ENCODE measurements at places on chromosomes 4 and X.

GRCh38 chr4:102031406-102031805, 240.9 kb downstream of the BANK1 start:
- no peak for DNase-seq

- DNase-seq = no peak
These were observed 14.4 kb downstream of the AR start for GRCh38 chrX:67558267-67558666.

DNA sequence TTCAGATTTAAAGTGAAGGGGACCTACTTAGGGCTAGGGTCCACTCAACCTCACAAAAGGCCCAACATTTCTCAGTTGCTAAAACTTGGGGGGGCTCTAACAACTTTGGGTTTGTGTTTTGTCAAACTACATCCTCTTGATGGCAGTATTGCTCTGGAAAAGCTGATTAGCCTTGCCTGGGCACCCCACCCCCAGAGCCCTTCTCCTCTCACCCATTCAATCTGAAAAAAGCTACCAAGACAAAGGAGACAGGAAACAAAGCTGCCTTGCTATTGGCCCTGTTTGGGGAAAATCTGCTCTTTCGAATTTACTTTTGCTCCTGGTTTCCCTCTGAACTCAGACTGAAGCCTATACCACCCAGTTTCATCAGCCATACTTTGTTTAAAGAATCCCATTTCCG, 195.2 kb upstream of the STK26 start:
- no peak for DNase-seq

DNA sequence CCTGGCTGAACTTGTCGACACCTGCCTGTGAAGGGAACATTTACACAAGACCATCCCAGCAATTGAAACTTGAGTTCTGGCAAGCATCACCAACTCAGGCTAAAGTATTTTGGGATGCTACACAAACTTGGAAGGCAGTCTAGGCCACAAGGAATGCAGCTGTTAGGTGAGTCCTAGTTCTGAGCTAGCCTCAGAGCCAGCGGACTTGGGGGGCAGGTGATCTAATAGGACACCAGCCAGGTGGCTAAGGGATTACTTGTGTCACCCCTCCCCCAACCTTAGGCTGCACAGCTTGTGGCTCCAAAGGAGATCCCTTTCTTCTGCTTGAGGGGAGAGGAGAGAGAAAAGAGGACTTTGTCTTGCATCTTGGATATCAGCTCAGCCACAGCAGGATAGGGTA, 62.3 kb upstream of the DKK2 start:
- DNase-seq = no peak

DNA sequence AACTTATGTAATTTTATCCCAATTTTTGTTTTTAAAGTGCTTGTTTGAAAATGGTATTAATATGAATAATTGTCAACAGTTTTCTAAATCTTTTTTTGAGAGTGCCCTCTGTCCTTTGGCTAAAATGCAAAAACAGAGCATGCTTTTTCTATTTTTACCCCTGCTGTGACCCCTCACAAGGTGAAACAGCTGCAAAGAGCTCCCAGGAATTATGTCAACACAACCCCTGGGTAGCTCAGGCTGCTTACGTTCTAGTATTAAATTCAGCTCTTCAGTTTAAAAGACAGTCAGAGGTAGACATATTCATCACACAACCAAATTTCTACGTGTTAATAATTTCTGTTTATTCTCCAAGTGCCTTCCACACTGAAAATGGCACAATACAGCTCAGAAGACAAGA, 367.5 kb downstream of the PRDM5 start:
- no peak for DNase-seq

DNA sequence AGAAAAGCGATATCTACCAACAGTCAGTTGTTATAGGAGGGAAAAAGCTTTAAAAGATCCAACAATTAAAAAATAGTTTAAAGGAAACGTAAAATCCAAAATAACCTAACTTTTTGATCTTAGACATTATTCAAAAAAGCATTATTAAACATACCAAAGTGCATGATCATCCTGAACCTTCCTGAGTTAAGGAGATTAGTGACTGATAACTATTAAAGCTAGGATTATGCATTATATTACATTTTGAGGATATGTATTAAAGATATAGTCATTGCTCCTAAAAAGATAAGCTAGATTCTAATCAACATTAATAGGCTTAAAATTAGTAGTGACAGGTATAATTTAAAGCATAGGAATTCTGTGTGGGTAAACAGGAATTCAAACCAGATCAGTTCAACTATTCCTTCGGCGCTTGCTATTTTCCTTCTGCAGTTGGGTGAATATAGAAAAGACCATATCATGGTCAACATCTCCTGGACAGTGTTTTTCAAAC, 139.6 kb downstream of the ADAMTS3 start:
- DNase-seq = no peak

- no peak for DNase-seq
These were observed 121.4 kb upstream of the ANKRD50 start for GRCh38 chr4:124833831-124834505.

DNA sequence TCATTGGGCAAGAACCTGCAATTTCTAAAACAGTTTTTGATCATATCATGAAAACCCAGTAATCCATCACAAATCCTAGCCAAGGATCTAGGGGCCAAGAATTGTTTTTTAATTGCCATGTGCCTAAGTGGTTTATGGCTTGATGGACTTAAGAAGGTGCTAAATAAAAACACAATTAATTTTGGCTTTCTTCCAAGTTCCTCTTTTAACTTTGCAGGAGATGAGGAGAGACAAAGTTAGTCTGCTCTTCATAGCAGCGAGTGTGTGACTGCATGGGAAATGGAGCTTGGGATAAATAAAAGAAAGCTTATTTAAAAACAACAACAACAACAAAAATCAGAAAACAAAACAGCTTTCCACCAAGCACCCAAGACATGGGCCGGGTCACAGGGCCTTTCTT, 41.4 kb downstream of the ARHGEF9 start:
- DNase-seq = no peak

GRCh38 chrX:124501586-124501985, 155.2 kb downstream of the SH2D1A start:
- no peak for DNase-seq

DNA sequence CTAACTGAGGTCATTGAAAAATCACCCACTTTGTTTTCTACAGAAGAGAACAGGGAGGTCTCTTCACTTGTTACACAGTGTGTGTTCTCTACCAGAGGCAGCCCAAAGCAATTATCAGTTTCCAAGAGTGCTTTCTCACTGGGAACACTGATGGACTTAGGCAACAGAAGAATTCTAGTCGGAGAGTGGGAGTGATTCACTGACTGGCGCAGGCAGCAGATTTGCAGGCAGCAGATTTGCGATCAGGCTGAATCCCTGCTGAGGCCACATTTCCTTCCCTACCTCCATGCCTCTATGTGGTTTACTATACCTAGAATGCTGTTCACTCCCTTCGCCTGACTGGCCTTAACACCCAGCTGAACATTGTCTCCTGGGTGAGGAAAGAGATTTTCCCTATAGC, 6.6 kb downstream of the OCIAD2 start:
- no peak for DNase-seq

- DNase-seq = no peak
These were observed 25.5 kb downstream of the GPAT3 start for GRCh38 chr4:83561381-83561780.

DNA sequence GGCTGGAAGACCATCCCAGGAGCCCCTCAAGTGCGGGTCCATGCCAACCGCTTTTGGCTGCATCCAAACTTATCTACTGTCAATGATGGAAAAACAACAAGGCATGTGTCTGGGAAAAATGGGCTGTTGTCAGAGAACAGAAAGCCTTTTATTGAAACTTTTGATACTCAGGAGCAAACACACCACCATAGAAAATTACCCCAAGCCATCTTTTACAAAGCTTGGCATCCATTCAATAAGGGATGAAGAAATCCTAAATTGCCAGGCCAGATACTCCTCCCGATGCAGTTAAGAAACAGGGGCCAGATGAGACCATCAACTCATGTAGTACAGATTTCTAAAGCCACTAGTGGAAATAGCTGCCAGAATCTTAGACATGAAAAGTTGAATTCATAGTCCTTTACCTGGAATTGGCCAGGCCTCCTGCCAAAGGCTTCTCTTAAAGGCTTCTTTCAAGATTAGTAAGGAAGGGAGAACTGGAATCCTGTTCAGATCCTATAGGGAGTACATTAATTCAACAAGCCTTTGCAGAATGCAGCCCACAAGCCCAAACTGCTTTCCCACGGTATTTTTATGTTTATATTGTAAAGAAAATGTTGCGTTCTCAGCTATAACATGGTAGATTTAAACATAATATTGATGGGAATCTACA, 145.4 kb upstream of the MAP3K15 start:
- DNase-seq = no peak

GRCh38 chrX:155026420-155026726, 271 bp upstream of the FUNDC2 start:
- no peak for DNase-seq

DNA sequence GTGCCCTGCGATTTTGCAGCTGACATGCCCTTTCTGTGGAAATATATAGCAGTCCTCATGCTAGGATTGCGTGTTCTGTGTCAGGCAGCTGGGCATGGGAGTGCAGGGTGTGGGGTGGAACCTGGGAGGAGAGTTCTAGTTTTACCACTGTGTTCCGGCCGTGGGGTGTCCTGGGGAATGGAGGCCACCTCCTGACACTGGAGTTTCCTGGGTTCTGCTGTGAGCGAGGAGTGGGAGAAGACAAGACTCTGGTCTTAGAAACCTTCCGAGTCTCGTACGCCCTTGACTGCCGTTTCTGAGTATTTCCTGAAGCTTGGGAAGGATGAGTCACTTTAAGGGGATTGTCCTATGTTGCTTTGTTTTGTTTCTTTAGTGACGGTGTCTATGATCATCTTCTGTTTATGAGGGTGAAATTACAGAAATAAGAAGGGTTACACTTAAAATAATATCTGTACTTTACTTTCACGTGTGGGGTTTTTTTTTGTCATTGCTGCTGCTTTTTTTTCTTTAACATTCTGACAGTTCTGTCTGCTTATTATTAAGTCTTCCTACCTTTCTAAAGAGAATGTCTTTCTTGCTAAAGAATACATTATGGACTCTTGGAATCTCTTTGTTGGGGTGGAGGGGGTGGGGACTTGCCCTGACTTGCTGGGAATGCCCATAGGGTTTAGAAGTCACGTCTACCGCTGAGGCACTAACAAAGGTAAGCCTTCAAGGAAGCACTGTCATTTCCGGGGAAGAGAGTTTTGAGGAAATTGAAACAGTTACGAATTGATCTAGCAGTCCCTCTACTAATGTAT, 19.1 kb downstream of the CD99 start:
- no peak for DNase-seq

- no peak for DNase-seq
These were observed 157.8 kb upstream of the TLL1 start for GRCh38 chr4:165715211-165715610.

DNA sequence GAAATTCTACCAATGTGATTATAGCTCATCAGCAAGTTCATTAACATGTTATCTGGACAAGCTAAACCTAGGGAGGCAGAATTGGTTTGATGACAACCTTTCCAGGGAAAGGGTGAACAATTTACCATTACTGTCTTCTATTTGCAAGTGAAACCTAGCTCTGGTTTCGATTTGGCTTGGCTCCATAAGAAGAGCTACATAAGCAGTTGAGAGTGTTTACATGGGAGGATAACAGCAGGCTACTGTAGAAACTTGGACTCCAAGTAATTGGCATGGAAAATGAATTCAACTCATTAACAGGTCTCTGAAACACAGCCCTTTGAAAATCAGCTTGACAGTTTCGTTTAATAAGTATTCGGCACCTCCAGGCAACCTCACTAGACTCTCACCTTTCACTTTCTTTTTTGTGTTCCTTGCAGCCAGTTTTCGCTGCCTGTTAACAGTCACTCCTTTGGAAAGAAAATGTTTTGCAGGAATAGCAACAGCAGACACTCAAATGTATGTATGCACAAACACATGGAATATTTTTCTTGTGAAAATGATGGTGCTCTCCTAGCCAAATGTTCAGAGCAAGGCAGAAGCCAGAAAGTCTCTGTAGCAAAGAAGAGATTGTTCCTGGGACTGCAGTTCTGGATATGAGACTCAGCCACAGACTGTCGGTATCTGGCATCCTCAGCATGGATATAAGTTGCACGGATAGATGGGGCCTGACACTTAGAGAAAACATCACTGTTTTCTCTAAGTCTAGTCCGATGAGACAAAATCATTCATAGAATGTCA, 27.5 kb downstream of the POU3F4 start:
- DNase-seq = no peak

- no peak for DNase-seq
These were observed 618.0 kb downstream of the CCSER1 start for GRCh38 chr4:90745176-90745575.

- no peak for DNase-seq
These were observed 1.1 kb downstream of the SLC9B2 start for GRCh38 chr4:103075435-103075893.

DNA sequence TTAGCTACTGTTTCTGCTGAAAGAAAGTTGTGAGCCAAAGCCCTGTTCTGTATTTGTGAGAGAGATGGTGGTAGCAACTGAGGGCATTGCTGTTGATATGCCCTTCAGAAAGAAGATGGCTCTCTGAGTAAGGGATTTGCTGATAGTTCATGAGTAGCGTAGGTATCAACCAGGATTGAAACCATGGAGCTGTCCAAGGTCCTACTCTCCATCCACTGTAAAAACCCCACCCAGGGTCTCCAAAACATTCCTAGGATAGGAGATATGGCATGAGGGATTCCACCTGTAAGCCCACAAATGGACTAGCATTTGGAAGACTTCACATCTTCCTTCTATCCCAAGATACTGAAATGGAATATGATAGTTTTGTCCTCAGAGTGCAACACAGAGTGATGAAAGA, 277.1 kb upstream of the PRKX start:
- no peak for DNase-seq

DNA sequence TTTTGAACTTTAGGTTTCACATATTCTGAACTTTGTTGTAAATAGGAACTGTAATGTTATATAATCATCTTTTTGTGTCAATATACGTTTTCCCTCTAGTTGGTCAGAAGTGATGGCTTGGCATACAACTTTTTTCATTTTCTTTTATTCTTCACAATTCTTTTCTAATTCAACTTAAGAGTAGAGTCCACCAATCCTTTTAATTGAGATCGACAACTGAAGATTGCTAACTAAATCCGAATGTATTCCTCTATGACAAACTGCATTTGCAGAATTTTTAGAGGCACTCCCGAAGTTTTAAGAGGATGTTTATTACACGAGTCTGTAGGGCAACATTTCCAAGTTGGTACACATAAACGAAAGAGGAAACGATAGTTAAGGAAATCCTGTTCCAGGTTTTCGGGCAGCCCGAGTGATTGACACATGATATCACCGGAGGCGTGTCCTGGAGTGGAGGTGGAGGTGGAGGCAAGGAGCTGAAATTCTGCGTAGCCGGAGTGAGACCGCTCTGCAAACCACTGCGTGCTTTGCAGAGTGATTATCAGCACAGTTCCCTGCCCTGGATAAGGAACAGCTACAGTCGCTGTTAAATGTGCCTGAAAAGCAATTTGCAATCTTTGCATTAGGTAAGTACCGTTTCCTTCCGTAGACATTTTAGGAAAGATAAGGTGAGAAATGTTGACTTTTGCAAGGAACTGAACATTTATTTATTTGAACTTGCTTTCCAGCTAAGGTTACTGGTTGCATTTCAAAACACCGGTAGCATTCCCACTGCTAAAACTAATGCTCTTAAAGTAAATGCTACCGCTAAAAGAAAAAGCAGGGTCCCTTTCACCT, at the start of gene SPRY1:
SPRY1 (plus strand) TSS at position 489 of the 837 bp plus-strand sequence. CDS start 4,797 bp downstream, outside the sequence.
- no peak for DNase-seq

GRCh38 chr4:98484031-98484430, 174.4 kb downstream of the TSPAN5 start:
- DNase-seq = no peak

- no peak for DNase-seq
These were observed 39.2 kb upstream of the USP9X start for GRCh38 chrX:41045960-41046567.

GRCh38 chr4:35883108-35883507, 361.2 kb downstream of the ARAP2 start:
- no peak for DNase-seq

- no peak for DNase-seq
These were observed 68.0 kb upstream of the NR3C2 start for GRCh38 chr4:148510211-148510610.
